ENCODE measurements at places on chromosomes 7 and 10. TPM values are rescaled to one million over a fixed set of nuclear protein-coding genes. Genes with fewer than 3 reads are reported as not detected.

CREB5 gene
- total RNA-seq = 1.3 TPM

GRCh38 chr7:44849885-44850544, 2.1 kb upstream of the H2AZ2 start:
- no peak for DNase-seq

- no peak for DNase-seq
Observed at GRCh38 chr10:43307306-43307705, 40.4 kb upstream of the RASGEF1A start.

CLCN1 gene
- total RNA-seq = 2.8 TPM

GRCh38 chr7:435630-436366, 83.8 kb downstream of the PDGFA start:
- peak; percentile 39 for DNase-seq

DNA sequence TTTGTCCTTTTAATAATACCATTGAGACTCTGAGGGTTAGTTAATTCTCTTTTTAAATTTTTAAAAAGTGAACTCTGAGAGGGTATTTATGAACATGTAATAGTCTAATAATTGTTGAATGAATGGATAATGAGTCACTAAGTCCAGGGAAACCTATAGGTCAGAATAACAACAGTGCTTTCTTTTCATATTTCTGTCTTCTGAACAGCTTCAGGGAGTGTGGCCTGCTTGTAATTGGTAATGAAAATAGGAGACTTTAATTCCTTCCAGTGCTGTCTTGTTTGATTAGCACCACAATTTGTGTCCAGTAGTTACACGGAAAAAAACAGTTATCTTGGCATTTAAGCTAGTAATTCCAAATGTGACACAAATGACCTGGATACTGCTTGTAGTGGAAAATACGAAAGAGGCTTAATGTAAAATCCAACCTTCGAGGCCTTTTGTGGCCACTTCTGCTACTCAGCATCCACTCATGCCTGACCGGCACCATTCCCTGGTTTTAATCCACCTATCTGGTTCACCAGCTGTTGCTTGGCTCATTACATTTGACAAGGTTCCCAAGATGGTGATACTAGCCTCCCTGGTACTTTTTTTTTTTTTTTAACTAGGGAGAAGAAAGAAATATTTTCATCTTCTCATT, 149.3 kb upstream of the IMMP2L start:
- no peak for DNase-seq

DNA sequence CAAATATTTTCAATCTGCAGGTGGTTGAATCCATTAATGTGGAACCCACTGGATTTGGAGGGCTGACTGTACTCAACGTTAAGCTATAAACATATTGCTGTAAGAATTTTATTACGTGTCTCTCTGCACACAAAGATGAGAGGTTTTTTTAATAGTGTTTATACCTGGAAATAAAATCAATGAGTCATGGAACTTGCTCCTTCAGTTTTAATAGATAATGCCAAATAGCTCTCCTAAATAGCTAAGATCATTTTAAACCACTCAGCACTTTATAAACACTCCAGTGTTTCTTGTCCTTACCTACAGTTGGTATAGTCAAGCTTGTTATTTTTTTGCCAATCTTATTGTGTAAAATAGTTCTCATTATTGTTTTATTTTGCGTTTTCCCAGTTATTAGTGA, 455.6 kb upstream of the FZD8 start:
- DNase-seq = no peak
